ENCODE measurements at places on chromosomes 6 and 20.

DNA sequence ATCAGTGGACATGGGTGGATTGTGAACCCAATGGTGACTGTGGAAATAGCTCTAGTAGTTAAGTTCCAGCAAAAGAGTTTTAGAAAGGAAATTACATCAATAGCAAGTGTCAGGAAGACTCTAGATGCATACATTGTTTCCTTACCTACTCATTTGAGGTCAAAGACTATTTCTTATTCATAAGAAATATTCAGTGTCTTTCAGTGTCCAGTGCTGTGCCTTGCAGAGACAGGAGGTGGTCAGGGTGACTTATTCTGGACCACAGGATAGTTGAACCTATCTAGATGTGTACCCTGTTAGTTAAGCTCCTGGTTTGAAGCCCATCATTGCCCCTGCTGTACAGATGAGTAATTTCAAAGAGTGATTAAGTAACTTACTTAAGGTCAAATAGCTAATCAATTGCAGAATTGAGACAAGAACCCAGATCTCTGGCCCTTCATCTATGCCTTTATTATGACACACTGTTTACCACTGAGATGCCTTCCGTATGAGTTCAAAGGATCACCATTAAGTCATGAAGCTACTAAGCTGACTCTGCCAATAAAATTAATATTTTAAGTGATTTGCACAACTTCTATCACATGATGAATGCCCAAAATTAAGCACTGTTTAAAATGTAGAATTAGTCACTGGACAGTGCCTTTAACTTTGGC is 136.1 kb downstream of the PDSS2 start:
- H3K4me1 ChIP-seq, result peaks cover 15% of the 10 kb centered on the region
- H3K27ac ChIP-seq, result no peak overlapping the region
- H3K36me3 ChIP-seq, result peaks cover 5% of the 10 kb centered on the region
- no peak overlapping the region for H3K4me3 ChIP-seq

GRCh38 chr6:56869346-56869745 is 85.6 kb upstream of the BEND6 start:
- no peak for DNase-seq
- H3K27me3 ChIP-seq, result peaks cover 12% of the 10 kb centered on the region
- no peak overlapping the region for H3K27ac ChIP-seq
- no peaks in the 10 kb centered on the region for H3K4me1 ChIP-seq

DNA sequence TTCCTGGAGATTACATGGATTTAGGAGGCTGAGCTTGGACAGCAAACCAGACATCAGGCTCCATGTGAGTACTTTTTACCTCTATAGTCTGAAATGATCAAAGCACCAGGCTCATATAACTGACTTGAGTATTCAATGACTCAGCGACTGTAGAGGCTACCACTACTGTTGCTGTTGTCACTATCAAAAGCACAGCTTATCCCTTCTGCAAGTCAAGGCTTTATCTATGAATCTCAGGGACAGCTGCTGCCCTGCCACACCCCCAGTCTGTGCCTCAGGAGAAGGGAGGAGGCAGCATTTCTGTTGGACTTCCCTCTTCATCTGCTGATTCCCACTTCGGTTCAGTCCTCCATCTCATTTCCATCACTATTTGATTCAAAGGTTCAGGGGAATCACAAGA is 80.5 kb upstream of the CNR1 start:
- H3K27ac ChIP-seq, result no peak overlapping the region
- no peak overlapping the region for H3K4me3 ChIP-seq
- DNase-seq, result no peak
- no peaks in the 10 kb centered on the region for H3K36me3 ChIP-seq
- H3K27me3 ChIP-seq, result peaks cover 9% of the 10 kb centered on the region
- no peaks in the 10 kb centered on the region for H3K4me1 ChIP-seq

DNA sequence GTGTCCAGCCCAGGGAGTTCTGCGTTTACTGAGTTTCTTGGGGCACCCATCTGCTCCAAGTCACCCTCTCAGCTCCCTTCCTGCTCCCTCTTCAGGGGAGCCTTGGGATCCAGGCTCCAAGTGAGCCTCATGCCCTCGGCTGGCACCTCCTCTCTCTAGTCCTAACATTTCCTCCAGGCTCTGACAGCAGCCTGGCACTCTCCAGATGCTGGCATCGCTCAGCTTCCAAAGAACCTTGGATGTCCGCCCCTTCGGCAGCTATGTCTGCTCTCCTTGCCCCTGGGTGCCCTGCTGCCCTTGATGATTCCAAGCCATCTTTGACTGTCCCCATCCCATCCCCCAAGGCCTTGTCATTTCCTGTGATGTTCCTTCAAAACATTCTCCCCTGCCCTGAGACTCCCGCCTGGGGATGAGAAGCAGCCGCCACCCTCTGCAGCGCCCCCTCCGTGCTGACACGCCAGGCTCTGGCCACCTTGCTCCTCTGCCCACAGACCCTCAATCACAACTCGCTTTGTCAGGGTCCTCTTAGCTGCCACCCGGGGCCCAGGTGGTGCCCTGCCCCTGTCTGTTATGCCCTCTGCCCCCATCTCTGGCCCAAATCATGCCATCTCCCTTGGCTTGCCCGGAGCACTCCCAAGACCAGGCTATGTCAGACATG is 6.6 kb upstream of the GFRA4 start:
- H3K36me3 ChIP-seq, result no peaks in the 10 kb centered on the region
- peaks cover 21% of the 10 kb centered on the region for H3K4me1 ChIP-seq
- H3K4me3 ChIP-seq, result no peak overlapping the region
- DNase-seq, result no peak
- H3K27ac ChIP-seq, result no peak overlapping the region

DNA sequence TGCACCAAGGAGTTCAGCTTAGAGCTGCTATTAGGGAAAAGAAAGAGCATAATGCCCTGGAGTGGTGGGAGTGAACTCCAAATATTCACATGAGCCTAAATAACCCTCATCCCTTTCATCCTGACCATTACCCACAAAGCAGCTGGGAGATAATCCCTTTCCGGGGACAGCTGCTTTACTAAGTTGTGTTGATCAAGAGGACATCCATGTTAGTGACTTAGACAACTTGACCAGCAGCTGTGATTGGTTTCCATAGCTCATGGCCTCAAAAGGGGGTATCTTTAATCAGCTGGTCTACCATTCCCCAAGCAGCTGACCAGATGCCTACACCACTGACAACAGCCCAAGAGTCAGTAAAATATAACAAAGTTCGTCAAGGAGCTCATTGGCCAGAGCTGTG is 75.8 kb upstream of the LY86 start:
- H3K4me1 ChIP-seq, result peaks cover 31% of the 10 kb centered on the region
- no peak overlapping the region for H3K4me3 ChIP-seq
- peaks cover 60% of the 10 kb centered on the region for H3K27me3 ChIP-seq
- H3K27ac ChIP-seq, result no peak overlapping the region

DNA sequence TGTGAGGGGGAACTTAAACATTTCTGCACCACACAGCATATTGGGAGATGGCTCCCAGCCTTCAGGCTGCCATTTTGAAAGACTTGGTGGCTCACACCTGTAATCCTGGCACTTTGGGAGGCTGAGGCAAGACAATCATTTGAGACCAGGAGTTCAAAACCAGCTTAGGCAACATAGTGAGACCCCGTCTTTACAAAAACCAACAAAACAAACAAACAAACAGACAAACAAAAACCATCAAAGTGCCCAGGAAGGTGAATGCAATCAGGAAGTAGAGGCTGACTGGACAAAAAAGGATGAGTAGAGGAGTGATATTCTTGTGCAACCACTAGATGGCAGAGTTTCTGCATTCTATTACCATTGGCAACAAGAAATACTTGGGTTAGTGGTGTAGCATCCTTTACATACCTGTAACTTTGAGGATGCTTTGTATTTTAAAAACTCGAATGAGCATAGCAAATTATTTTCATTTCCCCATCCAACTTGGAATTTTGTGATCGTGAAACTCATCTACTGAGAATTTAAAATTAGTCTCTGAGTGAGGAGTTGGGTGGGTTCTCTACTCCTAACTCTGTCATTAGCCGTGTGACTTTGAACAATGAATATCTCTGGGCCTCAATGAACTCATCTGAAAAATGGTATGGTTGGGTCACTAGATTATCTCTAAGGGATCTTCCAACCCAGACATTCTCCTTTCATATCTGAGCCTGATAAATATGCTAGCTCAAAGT is 84.4 kb downstream of the CRYBG1 start:
- no peak for DNase-seq
- H3K27me3 ChIP-seq, result peaks cover 23% of the 10 kb centered on the region
- H3K36me3 ChIP-seq, result no peaks in the 10 kb centered on the region

- H3K27me3 ChIP-seq, result peaks cover 8% of the 10 kb centered on the region
- DNase-seq, result no peak
- no peaks in the 10 kb centered on the region for H3K36me3 ChIP-seq
- no peak overlapping the region for H3K4me3 ChIP-seq
- H3K4me1 ChIP-seq, result peaks cover 1% of the 10 kb centered on the region
Observed at GRCh38 chr6:699319-699718, 6.4 kb upstream of the EXOC2 start.

DNA sequence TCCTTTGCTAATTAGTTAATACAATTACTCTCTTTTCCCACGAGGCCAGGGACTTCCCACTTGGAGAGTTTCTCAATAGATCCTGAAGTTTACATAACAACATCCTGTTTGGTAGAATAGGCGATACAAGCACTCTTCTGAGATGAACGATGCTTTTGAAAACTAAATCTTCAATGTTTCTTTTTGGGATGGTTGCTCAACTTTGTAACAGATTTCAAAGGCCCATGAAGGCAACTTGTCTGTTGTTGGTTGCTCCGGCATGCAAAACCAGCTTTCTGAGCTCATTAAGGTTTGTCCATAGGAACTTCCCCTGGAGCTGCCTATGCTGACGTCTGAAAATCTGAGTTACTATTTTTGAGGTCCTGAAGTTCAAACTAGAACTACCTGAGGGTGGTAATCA is 25.9 kb upstream of the ROS1 start:
- H3K4me3 ChIP-seq, result no peak overlapping the region
- H3K4me1 ChIP-seq, result no peaks in the 10 kb centered on the region
- H3K27ac ChIP-seq, result no peak overlapping the region
- peaks cover 30% of the 10 kb centered on the region for H3K27me3 ChIP-seq
- no peaks in the 10 kb centered on the region for H3K36me3 ChIP-seq
- DNase-seq, result no peak
